ENCODE measurements at places on chromosomes 13 and 19.
A peak's percentile ranks its signal among the peaks of the same experiment; 100 is the strongest.

- DNase-seq = no peak
Measured at GRCh38 chr13:98326291-98326690, 149.2 kb upstream of the RNF113B start.

GRCh38 chr13:40433577-40433976 is 232.9 kb downstream of the FOXO1 start:
- no peak for DNase-seq

DNA sequence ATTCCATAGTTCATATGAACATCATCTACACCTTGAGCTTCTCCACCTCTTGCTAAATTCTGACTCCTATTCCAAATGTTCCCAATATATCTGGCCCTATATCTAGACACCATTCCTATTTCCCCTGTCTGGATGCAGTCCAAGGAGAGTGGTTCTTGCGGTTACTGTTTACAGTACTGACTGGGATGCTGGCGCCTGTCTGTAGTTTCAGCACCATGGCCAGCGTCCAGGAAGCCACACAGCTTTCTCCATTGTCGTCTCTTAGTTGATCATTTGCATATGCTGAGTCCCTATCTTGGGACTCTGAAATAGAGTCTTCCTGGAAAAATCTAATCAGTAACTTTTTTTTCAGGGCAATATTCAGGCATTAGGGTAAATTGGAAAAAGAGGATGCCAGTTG is 14.9 kb downstream of the LAIR2 start:
- DNase-seq = peak; percentile 18

DNA sequence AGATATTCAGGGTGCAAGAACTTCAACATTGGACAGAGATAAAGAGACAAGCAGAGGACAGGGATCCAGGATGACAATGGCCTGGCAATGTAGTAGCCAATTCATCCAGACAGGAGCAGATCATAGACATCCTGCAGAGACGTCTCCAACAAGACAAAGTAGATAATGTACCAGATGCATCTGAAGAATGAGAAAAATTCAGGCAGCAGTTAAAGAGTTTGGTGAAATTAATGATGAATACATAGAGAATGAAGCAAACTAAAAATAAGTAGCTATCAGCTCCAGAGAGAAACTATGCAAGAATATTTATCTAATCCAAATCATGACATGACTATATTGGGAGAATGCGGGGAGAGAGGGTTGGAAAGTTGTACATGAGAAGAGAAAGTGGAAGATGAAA is 278.4 kb upstream of the DACH1 start:
- DNase-seq = no peak

DNA sequence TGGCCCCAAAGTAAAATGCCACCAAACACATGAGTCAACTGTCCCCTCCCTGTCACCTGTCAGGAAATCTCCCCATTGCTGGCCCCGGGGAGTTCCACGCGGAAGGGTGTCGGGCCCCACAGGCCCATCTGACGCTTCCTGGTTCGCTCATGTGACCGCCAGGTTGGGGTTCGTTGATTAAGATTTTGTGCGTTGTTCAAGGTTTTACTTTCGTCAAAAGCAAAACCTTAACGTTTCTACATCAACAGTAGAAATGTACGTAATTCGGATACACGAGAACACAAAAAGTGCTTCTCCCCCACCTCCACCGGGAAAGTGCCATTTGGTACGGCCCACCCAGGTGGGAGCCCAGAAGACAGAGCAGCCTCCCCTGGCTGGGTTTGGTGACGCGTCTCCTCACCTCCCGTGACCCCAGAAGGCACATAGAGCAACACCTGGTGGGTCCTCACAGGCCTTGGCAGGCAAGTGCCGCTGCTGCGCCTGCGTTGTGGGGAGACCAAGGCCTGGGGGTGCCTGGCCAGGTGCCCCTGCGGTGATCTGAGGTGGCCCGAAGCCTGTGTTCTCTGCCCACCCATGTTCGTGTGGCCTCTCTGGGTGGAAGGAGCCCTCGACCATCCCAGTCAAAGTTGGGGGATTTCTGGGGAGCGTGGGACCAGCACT is 161.6 kb downstream of the KDM4B start:
- no peak for DNase-seq

DNA sequence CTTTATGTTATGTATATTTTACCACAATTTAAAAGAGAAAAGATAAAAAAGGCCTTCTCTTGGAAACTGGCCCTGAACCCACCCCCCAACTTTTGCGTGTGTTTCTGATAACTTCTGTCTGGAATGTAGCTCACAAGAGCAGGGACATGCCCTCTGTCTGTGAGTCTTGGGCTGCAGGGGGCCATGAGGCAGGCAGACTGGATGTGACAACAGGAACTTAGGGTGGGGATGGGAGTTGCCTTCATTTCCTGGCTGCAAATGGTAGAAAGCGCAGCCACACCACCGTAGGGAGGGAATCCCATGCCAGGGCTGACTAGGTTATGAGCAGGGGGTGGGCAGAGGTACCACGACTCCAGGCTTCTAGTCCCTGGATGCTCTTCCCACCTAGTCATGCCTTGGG is 21.9 kb downstream of the CILP2 start:
- DNase-seq = no peak

- DNase-seq = no peak
Measured at GRCh38 chr13:36997716-36998427, 1.3 kb downstream of the ALG5 start.

DNA sequence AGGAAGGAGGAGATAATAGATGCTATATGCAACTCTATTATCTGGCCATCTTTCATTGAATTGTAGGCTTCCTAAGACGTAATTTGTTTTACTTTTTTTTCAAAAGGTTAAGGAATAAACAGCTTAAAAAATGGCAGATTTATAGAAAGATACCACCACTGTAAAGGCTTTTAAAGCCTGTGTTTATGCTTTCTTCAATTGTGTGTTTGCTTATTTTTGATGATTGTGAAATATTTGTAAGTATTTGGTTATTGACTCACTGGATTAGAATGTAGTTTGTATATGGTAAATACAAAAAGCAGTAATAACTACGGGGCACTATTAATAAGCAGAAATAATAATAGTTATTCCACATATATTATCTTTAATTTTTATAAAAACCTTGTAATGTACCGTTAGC is 437.9 kb downstream of the KLF5 start:
- DNase-seq = no peak

DNA sequence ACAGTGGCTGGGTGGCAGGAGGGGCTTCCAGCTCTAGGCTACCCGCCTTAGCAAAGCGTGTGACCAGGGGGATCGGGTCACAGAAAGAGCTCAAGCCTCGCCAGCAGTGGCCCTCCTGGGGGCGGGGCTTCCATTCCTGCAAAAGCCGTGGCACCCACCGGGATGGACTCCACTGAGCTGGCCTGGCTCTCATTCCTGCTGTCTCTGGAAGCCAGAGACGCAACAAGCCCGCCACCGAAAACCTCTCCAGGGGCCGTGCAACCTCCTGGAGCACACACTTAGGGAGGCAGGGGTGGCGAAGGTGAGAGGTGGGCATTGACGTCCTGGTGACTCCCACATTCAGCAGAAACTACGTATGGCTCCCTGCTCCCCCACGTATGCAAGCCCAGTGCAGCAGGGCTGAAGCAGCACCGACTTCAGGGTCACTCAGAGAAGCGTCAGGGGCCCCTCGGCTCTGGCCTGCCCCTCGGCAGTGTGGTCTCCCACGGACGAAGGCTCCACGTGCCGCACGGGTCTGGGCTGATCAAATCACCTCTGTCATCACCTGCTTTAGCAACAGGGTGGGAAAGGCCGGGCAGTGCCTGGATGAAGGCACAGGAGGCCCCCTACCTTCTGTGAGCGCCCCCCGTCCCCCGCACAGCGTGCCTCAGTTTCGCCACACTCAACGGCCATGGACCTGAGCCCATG is 3.1 kb downstream of the C19orf25 start:
- no peak for DNase-seq

DNA sequence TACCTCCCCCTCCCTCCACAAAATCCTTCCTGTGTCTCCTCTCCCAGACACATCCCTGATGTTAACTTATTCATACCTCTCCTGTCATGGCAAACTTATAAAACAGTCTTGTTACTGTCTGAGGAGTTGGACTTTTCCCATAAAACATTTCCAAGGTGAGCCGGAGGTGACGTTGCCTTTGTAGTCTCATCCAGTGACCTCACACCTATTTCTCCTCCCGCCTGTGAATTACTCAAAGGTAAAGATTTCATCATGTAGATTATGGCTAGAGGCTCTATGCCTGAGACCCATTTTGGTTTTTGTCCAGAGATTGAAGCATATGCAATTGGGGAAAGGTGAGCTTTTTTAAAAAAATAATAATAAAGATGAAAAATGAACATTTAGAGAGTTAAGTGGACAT is 529.0 kb downstream of the MYO16 start:
- DNase-seq = no peak

DNA sequence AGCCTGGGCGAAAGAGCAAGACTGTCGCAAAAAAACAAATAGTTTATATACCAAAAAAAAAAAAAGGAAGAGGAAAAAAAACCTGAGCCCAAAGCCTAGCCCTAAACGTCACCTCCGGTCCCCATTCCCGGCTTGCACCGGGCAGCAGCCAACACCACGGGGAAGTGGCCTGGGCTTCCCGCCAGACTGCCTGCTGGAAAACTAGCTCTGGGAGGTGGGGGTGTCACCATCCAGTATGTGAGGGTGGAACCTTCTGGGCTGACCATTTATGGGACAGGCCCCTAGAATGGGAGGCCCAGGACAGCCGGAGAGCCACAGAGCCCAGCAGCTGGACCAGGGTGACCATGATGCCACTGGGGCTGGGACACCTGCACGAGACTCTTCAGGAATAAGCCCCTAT is 37.3 kb downstream of the IL12RB1 start:
- DNase-seq = no peak

Measured in activated T-helper 1 cell treated with anti-CD3 and anti-CD28 coated beads, Interleukin-2, amount 50 U/mL, for 16 hours (primary cell).